ENCODE measurements at places on chromosomes 2 and 18. TPM values are rescaled to one million over a fixed set of nuclear protein-coding genes. Genes with fewer than 3 reads are reported as not detected.

The GKN2 gene
- not detected for total RNA-seq

The CCBE1 gene
- 9.0 TPM for total RNA-seq

The CCDC150 gene
- 3.8 TPM for total RNA-seq

The ADAM23 gene
- 5.8 TPM for total RNA-seq

The SNTG2 gene
- 1.5 TPM for total RNA-seq

The PAIP2B gene
- 0.47 TPM for total RNA-seq

The SLC14A1 gene
- total RNA-seq = 0.34 TPM

The AQP12A gene
- total RNA-seq = not detected

The CTAGE1 gene
- total RNA-seq = not detected

The IMMT gene
- total RNA-seq = 85.3 TPM

The IL1RL2 gene
- total RNA-seq = not detected

The VAPA gene
- total RNA-seq = 156 TPM

The MARCHF7 gene
- total RNA-seq = 100 TPM

The MEP1B gene
- not detected for total RNA-seq

The TRABD2A gene
- 1.3 TPM for total RNA-seq

The FBXO41 gene
- total RNA-seq = 2.3 TPM

The DYNAP gene
- not detected for total RNA-seq

The ALK gene
- total RNA-seq = not detected

The SGPP2 gene
- 1.4 TPM for total RNA-seq

The GPR45 gene
- not detected for total RNA-seq

The NXPH2 gene
- total RNA-seq = not detected

The ADRA2B gene
- not detected for total RNA-seq

The LRRC30 gene
- total RNA-seq = not detected

The MARCO gene
- total RNA-seq = not detected

The PROKR1 gene
- total RNA-seq = not detected

The DNAH7 gene
- total RNA-seq = 0.12 TPM

The ANKRD39 gene
- 21.4 TPM for total RNA-seq

The DRC1 gene
- not detected for total RNA-seq

The POU3F3 gene
- total RNA-seq = 0.35 TPM
